Neural crest cell (in vitro differentiated cells): ENCODE measurements at places on chromosomes 7 and 10. TPM values are rescaled to one million over a fixed set of nuclear protein-coding genes. Genes with fewer than 3 reads are reported as not detected.

GRCh38 chr7:115844857-115845256 is 185.7 kb downstream of the TFEC start:
- no peak for DNase-seq

- DNase-seq: peak; percentile 36
Measured at GRCh38 chr7:42617806-42618457, 293.9 kb downstream of the C7orf25 start.

GRCh38 chr10:67780759-67781538 is 57.0 kb downstream of the DNAJC12 start:
- no peak for DNase-seq

- no peak for DNase-seq
Measured at GRCh38 chr10:14116837-14117236, 213.9 kb downstream of the FRMD4A start.

DNA sequence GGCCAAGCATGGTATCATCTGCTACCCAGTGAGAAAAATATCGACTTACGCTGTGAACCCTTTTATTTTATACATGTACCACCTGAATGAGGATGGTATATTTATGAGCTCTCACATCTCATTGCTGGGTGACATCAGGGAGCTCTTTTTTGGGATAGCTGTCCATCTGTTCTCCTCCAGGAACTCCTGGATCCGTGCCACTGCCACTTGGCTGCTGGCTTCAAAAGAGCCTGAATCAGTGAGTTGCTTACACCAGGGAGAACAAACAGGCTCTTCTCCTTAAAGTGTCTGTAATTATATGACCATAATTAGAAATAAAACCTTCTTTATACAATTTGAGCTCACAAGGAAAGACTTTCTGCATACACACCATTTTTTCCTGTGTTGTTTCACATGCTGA is 106.2 kb downstream of the KAT6B start:
- DNase-seq: no peak

DNA sequence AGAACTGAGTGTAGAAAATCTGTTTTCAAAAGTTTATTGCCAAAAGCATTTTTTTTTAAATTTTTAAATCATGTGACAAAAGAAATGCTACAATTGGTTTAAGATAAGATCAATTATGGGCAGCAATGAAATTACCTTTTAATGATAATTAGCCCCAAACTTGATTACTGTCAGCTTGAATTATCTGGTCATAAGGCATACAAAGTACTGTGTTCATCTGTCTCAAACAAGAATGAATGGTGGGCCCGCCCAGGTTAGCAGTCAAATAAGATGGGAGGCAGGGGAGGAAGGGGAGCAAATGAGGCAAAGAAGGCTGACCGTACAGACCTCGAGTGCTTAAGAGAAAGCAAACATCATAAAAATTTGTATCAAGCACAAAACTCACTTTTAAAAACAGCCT is 68.1 kb downstream of the JAZF1 start:
- no peak for DNase-seq

- DNase-seq: no peak
Measured at GRCh38 chr7:36303202-36304098, 86.2 kb upstream of the ANLN start.

GRCh38 chr7:87473192-87473591 is 2.3 kb downstream of the ABCB4 start:
- DNase-seq: no peak

Gene SERPINE1
- total RNA-seq: 0.07 TPM in 1 of 2 replicates, not detected in the other

GRCh38 chr10:114766470-114766869 is 55.1 kb upstream of the FHIP2A start:
- no peak for DNase-seq

Gene ERVW-1
- not detected in 2 replicates for total RNA-seq

Gene GPR15LG
- not detected in 2 replicates for total RNA-seq

DNA sequence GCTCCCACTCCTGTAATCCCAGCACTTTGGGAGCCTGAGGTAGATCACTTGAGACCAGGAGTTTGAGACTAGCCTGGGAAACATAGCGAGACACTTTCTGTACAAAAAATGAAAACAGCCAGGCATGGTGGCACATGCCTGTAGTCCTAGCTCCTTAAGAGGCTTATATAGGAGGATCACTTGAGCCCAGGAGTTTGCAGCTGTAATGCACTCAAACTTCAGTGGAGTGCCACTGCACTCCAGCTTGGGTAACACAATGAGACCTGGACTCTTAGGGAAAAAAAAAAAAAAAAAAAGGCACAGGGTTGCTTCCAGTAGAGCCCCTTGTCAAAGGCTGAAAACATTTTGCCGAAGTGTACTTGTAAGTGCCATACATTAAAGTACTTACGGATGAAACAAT is 195.3 kb downstream of the PHTF2 start:
- DNase-seq: no peak

DNA sequence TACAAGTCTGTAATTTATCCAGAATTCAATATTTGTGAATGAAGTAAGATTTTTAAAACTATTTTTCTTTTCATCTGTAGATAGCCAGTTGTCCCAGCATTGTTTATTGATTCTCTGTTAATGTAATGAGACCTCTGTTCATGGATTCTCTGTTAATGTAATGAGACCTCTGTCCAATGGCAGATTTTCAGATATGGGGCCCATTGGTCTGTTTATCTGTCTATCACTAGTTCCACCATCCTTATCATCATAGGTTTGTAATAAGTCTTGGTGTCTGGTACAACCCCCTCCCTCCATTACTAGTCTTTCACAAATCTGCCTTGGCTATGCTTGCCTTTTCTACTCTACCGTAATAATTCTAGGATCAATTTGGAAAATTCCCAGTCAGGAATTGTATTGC is 276.6 kb downstream of the ARHGAP12 start:
- DNase-seq: no peak

GRCh38 chr10:128908099-128908498 is 558.9 kb upstream of the MGMT start:
- DNase-seq: no peak

Gene DEPP1
- total RNA-seq: 0.50 and 1.1 TPM in 2 replicates

DNA sequence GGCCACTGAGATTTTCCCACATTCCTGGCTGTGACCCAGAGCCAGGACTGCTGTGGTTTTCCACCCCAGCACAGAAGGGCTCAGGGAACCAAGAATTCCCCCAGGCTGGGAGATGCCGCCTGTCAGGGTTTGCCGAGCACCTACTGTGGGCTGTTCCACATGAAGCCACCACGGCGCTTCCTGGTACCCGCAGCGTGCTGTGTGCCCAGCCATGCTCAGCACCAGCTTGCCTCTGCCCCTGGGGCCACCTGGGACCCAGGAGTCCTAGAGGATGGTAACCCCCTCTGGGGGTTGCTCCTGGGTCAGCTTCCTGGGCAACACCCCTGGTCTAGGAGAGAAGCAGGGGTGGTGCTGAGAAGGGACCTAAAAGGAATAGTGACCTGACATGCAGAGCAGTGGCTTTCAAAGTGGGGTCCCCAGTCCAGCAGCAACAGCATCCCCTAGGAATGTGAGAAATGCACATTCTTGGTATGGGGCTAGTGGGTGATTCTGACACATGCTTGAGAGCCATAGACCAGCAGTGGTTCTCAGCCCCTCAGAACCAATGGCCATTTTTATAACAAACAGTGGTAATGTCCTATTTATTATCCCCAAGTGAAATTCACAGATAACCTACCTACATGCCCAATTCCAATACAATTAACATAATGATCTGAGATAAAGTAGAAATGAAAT is 53.4 kb downstream of the TSPAN15 start:
- no peak for DNase-seq

DNA sequence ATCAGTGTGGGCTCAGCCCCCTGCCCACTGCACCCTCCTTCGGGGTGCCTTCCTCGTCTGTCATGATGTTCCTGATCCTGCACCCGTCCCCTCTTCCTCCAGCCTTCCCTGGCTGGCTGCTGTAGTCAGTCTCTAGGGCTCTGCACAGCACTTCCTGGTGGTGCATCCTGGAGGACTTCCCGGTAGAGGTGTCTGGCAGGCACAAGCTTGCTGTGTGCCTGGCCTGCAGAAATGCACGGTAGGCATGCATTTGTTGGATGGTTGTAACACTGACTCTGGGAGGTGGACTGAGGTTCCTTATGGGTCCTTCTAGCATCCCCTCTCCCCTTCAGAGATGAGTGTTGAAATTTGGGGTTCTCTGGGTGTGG is 92.8 kb downstream of the BMS1 start:
- DNase-seq: no peak

DNA sequence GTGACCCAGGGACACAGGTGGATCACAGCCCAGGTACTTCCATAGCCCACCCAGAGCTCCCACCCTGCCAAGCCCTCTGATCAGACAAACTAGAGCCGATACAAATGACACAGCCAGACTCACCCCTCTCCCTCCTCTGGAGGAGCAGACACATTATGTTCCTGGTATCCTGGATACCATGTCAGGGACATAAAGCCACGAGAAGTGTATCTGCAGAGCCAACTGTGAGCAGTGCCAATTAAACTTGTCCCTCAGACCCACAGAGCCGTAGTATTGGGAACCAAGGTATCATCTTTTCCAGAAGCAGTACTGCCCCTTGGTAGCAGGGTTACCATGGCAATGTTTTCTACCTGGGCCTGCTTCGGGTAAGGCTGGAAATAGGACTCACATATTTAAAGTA is 47.3 kb upstream of the CPXM2 start:
- DNase-seq: no peak

DNA sequence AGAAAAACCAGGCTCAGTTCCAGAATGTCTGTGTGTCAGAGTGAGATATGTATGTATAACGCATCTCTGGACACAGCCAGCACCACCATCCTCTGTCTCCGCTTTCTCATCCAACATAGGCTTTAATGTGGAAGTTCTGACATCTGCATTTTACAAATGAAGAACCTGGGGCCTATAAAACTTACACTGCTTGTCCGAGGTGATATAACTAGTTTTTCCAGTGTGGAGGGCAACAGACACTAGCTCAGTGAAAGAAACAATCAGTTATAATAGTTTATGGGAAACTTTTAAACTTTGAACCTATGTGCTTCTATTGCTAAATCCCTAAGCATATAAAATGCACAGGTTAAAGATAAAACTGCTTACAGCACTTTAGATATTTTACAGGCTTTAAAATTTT is 208.7 kb downstream of the CRPPA start:
- no peak for DNase-seq

DNA sequence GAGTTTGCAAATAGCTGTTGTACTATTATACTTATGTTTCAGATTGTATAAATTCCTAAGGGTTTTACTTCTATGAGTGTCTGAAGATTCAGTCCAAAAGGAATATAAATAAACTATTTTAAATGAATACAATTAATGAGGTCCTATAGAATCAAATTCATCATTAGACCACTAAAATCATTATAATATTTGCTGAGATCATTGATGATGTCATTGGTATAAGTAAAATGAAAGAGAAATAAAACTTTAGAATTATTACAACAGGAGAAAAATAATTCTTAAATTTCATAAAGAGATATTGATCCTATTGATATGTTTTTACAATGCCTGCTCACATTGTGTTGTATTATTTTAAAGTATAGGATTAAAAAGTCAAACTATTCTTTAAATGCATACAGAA is 544.0 kb upstream of the ZWINT start:
- DNase-seq: no peak

Gene PDK4
- 0.07 TPM in 1 of 2 replicates, not detected in the other for total RNA-seq

Gene NUTM2A
- 3.0 and 3.7 TPM in 2 replicates for total RNA-seq

Gene WDR86
- 24.8 and 29.8 TPM in 2 replicates for total RNA-seq

Gene HOXA10
- total RNA-seq: 0.35 TPM in 1 of 2 replicates, not detected in the other

DNA sequence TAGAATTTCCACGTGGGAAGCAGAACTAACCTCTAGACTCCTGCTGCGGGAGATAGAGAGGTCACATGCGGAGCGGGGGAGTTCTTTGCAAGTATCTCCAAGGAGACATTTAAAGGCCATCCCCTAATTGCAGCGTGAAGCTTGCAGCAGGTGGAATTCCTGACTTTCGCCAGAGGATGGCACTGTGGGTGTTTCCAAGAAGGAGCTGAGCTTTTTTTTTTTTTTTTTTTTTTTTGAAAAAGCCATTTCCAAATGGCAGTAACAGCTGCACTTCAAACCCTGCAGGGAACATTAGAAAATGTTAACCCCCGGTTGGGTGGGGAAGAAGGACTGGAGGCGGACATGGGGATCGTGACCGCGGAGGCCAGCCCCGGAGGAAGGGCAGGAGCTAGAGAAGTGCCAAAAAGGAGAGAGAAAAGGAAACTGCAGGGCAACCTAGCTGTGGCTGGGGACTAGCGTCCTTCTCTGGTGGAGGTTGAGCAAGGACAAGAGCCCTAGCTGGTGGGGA is 487.7 kb downstream of the TYW1 start:
- peak; percentile 68 for DNase-seq

GRCh38 chr7:149867762-149868622 is 5.8 kb upstream of the ATP6V0E2 start:
- no peak for DNase-seq

- no peak for DNase-seq
Measured at GRCh38 chr10:31921031-31921430, 7.6 kb downstream of the ARHGAP12 start.

GRCh38 chr10:72248468-72249151 is 25.1 kb upstream of the DDIT4 start:
- DNase-seq: peak; percentile 22

DNA sequence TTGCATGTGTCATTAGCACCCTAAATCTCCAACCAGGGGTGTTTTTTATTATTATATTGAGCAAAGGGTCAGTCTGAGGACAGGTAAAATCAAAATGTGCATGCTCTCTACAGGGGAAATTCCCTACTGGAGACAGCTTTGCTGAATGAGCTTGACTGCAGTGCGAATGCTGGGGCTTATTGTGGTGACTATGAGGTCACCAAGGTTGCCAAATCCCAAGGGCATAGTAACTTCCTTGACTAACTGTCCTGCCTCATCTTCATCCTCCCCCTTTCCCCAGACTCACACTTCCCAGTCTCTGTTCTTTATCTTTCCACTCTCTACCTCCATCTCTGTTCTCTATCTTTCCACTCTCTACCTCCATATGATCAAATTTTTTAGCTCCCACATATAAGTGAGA is 22.9 kb upstream of the AOC1 start:
- no peak for DNase-seq

GRCh38 chr10:74944205-74944604 is 117.8 kb downstream of the KAT6B start:
- no peak for DNase-seq

GRCh38 chr7:68362745-68363518 is 1235.3 kb upstream of the AUTS2 start:
- DNase-seq: no peak

- DNase-seq: no peak
Measured at GRCh38 chr10:62719061-62719460, 85.5 kb upstream of the ADO start.

Gene LAMB4
- 0.11 and 0.16 TPM in 2 replicates for total RNA-seq

GRCh38 chr7:55431898-55432297 is 66.8 kb downstream of the LANCL2 start:
- DNase-seq: no peak
